ENCODE measurements at places on chromosomes 12 and 14.

- DNase-seq: no peak
These were observed 2.7 kb downstream of the CREBL2 start for GRCh38 chr12:12614342-12614741.

GRCh38 chr12:112590281-112590680, 171.5 kb downstream of the PTPN11 start:
- DNase-seq: no peak

DNA sequence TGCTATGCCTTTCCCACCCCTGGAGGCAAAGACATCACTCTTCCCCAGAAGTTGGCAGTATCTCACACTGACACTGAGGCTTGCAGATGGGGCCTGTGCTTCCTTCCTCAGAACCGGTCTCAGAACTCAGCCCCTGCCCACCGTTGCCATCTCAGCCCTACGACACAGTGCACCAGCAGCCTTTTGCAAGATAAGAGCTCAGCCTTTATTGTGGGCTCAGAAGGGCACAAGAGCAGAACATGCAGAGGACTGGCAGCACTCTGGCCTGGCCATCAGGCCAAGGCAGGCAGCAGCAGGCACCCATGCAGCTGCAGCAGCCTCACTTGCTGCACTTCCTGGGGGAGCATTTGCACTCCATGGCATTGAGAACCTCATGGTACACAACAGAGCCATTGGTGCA, 3.6 kb upstream of the ANO2 start:
- DNase-seq: no peak

DNA sequence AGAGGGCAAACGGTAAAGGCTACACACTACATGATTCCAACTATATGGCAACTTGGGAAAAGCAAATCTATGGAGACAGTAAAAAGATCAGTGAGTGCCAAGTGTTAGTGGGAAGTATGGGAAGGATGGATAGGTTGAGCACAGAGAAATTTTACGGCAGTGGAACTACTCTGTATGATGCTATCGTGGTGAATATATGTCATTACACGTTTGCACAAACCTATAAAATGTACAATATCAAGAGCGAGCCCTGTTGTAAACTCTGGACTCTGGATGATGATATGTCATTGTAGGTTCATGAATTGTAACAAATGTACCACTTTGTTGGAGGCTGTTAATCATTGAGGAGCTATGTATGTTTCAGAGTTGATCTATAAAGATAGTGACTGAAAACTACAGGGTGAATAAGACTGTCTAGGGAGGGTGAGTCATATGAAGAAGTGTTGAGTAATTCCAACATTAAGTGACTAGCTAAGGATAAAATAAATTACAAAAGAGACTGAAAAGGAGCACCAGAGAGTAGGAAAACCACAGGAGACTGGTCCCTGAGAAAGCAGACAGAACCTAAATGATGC, 349.2 kb upstream of the LMO3 start:
- DNase-seq: no peak

- DNase-seq: no peak
These were observed 111.9 kb downstream of the LRRK2 start for GRCh38 chr12:40336573-40337199.

- no peak for DNase-seq
These were observed 3.7 kb upstream of the RNASE9 start for GRCh38 chr14:20564501-20564997.

GRCh38 chr12:70933133-70933532, 12.6 kb upstream of the PTPRR start:
- DNase-seq: no peak

DNA sequence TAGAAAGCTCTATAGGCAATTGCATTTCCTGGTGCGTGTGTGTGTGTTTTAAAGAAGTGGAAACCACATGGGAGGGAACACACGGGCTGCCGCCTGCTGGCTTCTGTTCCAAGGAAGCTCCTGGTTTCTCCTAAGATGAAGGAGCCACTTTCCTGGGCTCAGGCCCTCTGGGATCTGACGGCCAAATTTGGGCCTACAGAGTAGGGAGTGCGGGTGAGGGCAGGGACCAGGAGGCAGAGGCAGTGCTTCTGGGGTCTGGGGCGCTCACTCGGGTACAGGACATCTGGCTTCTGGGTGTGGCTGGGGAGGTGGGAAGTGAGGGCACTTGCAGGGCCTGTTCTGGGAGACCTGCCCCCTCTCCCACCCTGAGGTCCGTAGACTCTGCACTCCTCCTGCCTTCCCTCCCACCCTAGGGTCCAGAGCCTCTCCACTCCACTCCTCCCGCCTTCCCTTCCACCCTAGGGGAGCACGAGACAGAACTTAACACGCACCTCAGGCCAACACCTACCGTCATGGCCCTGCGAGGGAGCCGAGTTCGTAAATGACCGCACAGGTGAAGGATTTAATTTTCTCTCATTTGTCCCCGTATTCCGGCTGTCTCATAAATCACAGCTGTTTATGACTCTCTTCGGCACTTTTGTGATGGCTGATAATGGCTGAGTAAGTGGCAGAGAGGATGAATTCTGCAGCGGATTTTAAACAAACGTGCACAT, 127.7 kb downstream of the KIF26A start:
- no peak for DNase-seq

- no peak for DNase-seq
These were observed 276.4 kb downstream of the DPF3 start for GRCh38 chr14:72617391-72618031.

- no peak for DNase-seq
These were observed 23.7 kb upstream of the MYBPC1 start for GRCh38 chr12:101571105-101571504.

DNA sequence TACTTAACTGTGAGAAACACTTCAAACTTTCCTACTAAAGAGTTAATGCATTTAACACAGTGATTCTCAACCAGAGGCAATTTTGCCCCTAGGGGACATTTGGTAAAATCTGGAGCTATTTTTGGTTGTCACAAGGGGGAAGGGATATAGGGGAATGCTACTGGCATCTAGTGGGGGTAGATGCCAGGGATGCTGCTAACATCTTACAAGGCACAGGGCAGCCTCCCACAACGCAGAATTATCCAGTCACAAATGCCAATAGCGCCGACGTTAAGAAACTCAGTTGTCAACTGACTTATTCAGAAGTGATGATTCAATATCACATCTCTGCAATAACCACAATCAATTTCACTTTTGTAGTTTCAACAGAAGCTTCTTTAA, 2.0 kb downstream of the EEA1 start:
- DNase-seq: peak; percentile 54

DNA sequence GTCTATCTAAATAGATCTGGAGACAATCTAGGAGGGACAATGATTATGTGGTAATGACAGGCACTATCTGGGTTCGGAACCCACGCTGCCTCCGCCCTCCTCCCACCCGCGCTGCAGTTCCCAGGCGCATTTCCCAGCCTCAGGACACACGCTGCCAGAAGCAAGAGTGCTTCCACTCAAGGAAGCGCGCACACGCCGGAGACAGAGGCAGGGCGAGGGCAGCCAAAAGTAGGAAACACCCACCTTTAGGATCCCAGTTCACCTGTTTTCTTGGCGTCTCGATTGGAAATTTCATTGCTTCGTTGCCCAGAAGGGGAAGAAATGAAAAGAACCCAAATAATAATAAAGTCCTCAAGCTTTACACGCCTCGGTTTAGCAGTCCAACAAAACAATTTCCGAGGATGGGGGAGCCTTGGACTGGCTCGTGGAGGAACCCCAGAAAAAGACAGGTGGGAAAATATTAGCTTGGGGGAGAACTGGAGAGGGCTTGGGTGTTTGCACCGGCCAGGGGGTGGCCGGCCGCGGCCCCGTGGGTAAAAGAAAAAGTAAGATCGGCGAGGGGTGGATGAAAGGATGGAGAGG, 474 bp downstream of the KCNK10 start:
- DNase-seq: no peak

DNA sequence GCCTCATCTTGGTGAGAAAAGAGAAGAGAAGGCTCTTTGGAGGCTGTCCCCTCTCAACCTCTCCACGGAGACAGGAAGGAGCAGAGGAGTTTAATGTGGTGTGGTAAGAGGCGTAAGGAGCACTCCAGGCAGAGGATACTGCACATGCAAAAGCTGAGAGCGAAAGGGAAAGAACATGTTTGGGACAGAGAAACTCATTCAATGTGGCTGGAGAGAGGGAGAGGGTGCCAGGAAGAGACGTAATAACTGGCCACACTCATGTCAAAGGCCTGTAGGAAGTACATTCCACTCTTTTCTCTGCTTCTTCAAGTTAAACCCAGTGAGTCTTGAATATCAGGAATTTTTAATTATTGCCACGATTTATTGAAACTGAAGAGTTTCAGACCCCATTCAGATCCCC, 12.0 kb downstream of the VDR start:
- DNase-seq: no peak

- no peak for DNase-seq
These were observed 1.5 kb downstream of the MAP4K5 start for GRCh38 chr14:50530794-50531365.

DNA sequence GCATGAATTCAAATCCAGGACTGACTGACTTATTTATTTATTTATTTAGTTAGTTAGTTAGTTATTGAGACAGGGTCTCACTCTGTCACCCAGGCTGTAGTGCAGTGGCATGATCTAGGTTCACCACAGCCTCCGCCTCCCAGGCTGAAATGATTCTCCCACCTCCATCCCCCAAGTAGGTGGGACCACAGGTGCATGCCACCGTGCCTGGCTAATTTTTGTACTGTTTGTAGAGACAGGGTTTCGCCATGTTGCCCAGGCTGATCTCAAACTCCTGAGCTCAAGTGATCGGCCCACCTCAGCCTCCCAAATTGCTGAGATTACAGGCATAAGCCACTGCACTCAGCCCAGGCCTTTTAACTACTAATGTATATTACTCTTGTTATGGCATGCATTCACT, 36.0 kb downstream of the BTG1 start:
- DNase-seq: no peak

GRCh38 chr14:77238356-77238755, 32.6 kb downstream of the NGB start:
- DNase-seq: no peak

- DNase-seq: no peak
These were observed 382.1 kb downstream of the TMEM121 start for GRCh38 chr14:105908481-105908911.

GRCh38 chr14:95185033-95185766, 27.9 kb upstream of the DICER1 start:
- DNase-seq: no peak

DNA sequence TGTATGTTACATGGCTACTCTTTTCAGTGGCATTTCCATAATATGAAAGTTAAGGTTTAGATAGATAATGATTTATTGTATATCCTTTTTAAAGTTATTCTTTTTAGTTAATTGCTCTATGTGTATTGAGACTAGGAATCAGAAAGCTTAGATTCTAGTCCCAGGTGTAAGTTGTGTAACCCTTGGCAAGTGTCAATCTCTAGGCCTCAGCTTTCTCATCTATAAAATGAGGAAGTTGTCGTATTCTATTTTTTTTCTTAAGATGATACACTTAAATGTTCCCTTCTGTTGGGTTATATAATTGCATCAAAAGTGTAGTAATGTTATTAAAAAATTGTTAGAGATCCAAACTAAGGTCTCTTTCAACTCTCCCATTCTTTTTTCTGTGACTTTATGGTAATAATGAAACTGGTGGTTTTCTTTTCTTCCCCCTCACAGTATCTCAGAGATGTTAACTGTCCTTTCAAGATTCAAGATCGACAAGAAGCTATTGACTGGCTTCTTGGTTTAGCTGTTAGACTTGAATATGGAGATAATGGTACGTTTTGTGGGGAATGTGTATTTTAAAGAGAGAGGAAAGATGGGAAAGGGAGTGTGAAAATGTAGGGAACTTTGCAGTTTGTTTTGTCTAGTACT, 4.1 kb downstream of the RTRAF start:
- DNase-seq: no peak

DNA sequence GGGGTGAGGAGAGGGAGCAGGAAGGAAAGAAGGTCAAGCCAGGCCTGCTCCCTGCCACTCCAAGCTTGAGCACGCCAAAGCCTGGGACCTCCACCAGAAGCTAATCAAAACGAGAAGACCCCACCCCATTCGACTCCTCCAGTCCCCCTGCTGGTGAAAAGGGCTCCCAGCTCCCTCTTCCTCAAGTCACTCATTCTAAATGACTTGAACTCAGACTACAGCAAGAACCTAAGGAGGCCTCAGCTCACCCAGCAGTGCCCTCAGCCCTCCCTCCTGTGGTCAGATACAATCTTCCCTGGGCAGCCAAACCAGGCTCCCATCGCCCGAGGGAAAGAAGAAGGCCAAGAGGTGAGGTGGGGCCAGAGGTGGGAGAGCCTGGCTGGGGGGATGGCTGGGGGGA, 17.4 kb downstream of the HDAC7 start:
- no peak for DNase-seq

GRCh38 chr12:97300891-97301290, 161.7 kb upstream of the RMST start:
- no peak for DNase-seq

- no peak for DNase-seq
These were observed 7.2 kb downstream of the CD4 start for GRCh38 chr12:6796576-6796975.

- no peak for DNase-seq
These were observed 99.0 kb upstream of the SSTR1 start for GRCh38 chr14:38108681-38109080.

DNA sequence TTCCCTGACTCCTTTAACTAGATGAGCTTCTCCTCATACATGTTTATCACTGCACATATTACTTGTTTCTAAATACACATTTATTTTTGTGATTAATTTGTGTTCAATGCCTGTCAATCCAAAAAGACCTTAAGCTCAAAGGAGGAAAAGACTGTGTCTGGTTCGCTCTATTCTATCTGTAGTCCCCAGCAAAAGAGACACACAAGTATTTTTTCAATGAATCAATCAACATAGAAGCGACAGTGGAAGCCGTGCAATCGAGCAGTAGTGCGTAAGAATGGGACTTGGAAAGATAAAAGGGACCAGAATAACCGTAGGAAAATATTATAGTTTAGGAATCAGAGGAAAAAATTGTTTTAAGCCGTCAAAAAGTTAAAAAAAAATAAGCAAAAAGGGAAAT, 951 bp downstream of the WDHD1 start:
- DNase-seq: no peak

- DNase-seq: no peak
These were observed 15.8 kb downstream of the CD9 start for GRCh38 chr12:6215932-6216494.

GRCh38 chr14:24910408-24910986, 139.4 kb downstream of the STXBP6 start:
- DNase-seq: no peak

DNA sequence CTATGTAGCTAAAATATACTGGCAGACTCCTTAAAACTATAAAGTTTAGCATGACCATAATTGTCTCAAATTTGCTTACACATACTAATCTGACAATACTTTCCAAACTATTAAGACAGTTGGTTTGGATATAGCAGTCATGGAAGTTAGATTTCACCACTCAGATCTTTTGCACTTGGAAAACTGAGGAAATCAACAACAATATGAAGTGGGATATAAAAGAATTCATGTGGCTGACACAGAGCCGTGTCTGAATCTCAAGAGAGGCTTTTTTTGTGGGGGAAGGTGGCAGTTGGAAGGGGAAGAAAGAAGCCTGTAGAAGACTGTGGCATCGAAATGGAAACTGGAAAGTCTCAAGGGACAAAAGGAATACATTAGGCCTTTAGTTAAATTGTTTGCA, 166.6 kb upstream of the FLRT2 start:
- no peak for DNase-seq

GRCh38 chr12:95336387-95337067, 118.9 kb downstream of the VEZT start:
- no peak for DNase-seq

- peak; percentile 7 for DNase-seq
These were observed 494 bp downstream of the TMTC3 start for GRCh38 chr12:88142610-88142991.

GRCh38 chr12:113569806-113570205, 98.1 kb upstream of the LHX5 start:
- DNase-seq: no peak

GRCh38 chr12:20370014-20370386, 1.7 kb downstream of the PDE3A start:
- DNase-seq: no peak
